Stimulated activated CD8-positive, alpha-beta memory T cell treated with anti-CD3 and anti-CD28 coated beads, Interleukin-15, amount 100 ng/mL, for 1 hour (primary cell): ENCODE measurements at places on chromosomes 1 and 21.

DNA sequence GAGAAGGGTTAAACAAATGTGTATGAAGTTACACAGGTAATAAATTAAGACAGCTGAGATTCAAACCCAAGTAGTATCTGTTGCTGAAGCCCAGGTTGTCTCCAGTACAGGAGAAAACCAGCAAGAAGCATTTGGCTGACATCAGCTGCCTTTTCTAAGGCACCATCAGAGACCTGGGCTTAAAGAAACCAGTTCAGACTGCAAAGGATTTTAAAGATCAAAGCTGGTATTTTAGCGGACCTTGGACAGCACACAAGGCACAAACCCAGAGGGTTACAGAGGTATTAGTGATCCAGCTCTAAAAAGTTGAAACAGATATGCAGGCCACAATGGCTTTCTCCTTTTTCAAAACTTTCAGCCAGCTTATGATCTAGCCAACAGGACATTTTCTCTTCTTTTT is 23.4 kb downstream of the BEND5 start:
- no peak for DNase-seq

DNA sequence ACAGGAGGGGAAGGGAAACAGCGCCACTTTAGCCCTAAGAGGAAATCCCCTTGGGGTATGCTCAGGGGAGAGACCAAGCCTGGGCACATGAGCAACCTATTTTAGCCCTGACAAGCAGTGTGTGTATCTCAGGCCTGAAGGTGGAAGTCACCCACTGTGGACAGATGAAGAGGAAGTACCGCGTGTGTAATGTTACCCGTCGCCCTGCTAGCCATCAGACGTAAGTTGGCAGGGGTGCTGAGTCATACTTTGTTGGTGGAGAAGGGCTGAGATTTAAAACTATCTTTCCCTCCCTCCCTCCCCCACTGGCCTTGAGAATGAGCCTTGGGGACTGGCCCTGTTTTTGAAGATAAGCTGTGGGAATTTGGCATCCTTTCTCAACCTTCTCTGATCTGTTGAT is 11.2 kb downstream of the AGO1 start:
- DNase-seq: no peak

DNA sequence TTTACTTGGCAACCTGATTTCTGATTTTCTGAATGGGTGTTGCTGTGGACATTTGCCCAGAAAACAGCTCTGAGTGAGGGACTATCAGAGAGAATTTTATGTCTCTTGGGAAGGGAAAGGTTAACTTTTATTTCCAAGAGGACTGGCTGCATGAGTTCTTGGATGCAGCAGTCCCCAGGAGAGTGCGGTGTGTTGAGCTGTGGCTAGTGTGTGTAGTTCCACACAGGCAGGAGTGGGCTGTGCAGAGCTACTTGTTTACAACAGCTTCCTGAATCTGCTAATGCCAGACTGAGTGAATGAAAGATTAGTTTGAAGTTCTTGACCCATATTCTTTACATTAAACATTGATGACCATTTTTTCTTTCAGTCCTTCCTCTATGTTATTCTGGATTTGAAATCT is 41.0 kb upstream of the APOBEC4 start:
- no peak for DNase-seq

DNA sequence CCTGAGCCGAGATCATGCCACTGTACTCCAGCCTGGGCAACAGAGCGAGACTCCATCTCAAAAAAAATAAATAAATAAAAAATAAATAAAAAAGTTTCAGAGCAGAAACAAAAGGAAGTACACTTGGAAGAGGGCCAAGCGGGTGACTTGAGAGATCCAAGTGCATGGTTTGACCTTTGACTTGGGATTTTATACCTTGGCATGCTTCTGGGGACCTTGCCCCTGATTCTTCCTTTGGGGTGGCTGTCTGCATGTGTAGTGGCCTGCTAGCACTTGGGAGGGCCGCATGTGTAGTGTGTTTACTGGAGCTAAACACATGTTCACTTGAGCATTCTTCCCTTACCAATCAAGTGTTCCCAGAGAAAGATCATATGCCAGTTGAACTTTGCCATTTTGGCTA is 114.0 kb downstream of the DTL start:
- DNase-seq: no peak

GRCh38 chr1:171257607-171258076 is 9.3 kb downstream of the FMO1 start:
- DNase-seq: no peak

DNA sequence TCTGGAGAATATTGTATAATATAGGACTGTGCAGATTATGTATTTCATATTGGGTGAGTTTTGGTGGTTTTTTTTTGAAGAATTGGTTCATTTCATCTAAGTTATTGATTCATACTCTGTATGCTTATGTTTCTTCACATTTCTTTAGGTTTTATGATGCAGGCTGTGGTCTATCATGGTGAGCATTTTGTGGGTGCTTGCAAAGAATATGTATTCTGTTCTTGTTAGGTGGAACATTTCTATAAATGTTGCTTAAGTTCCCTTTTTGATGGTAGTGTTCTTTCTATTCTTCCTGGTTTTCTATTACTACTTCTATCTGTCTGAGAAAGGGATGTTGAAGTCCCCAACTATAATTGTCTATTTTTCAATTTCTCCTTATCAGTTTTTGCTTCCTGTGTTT is 42.6 kb downstream of the PKN2 start:
- no peak for DNase-seq

DNA sequence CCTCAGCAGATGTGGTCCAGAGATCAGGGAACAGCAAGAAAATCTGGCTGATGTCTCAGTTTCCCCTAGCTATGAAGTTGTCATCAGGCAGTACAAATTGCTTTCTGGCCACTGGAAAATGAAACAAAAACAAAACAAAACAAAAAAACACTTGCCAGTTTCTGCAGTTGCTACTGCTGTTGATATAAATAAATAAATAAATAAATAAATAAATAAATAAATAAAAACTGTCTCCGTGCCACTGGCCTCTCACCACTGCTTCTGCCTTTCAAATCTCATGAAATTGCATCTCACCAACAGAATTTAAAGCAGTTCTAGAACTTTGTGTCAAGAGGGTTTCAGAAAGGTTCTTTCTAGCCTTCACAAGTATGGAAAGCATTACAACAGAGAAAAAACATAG is 62.9 kb downstream of the C1orf87 start:
- no peak for DNase-seq

- DNase-seq: no peak
Measured at GRCh38 chr1:36876990-36877389, 157.3 kb downstream of the GRIK3 start.

DNA sequence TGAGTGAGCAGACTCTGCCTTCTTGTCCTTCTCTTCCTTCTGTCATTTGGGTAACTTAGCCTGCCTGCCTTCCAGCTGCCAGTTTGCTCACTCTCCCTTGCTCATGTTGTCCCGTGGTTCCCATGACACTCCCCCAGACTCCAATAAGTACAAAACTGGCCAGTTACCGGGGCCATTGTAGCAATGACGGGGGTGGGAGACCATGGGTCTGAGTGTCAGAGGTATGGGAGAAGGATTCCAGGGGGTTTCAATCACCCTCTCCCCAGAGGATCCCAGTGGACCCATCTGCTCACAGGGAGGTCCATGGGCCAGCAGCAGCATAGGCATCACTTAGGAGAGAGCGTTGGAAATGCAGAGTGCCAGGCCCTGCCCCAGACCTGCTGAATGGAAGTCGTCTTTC is 51.3 kb downstream of the CAPN9 start:
- DNase-seq: no peak

DNA sequence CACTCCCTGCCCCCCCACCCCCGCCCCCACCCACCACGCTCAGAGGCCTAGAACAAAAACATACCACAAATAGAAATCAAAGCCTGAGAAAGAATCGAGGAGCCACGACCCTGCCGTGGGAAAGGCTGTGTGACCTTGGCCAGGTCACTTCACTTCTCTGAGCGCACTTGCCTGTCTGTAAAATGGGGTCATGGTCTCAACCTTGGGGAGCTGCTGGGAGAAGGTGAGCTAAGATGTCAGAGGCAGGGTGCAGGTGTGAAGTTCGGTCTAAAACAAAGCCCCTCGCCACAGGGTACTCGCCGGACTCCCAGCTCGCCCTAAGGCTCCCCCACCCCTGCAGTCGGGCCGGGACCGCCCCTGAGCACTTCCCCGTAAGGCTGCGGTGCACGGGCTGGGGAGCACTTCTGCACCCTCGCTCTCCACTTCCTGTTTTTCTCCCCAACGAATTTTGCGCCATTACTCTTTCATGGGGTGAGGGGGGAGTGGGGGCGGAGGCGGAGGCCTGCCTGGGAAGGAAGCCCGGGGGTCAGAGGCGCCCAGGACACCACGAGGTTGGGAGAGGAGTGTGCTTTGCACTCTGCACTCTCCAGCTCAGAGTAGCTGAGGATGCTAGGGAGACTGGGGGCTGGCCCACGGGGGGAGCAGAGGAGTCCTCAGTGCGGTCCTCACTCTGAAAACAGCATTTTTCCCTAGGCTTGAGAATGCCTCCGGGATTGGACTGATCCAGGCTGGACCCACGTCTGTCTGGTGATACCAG is 21.9 kb upstream of the PIK3CD start:
- no peak for DNase-seq

DNA sequence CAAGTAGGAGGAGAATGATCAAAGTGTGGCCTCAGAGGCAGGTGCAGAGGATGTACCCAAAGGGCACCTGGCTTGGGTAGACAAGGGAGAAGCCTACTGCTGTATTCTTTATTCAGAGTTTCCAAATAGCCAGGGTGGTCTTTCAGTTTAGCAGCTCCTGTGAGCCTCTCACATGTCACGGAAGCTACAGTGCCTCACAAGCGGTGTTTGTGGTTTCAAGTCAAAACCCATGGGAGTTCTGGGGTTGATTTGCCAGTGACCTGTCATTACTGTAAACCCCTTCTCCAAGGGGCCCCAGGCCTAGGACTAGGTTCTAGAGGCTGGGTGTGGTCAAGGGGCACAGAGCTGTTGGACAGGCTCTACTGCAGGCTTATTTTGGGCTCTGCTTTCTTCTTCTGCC is 10.2 kb upstream of the IL10 start:
- no peak for DNase-seq

DNA sequence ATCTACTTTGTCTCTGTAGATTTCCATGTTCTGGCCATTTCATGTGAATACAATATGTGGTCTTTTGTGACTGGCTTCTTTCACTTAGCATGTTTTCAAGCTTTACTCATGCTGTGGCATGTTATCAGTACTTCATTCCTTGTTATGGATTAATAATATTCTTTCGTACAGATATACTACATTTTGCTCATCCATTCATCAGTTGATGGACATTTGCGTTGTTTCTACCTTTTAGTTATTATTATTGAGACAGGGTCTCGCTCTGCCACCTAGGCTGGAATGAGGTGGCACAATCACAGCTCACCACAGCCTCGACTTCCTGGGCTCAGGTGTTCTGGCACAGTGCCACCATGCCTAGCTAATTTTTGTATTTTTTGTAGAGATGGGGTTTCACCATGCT is 21.4 kb downstream of the SFPQ start:
- no peak for DNase-seq

- no peak for DNase-seq
Measured at GRCh38 chr21:45169001-45169400, 94.6 kb downstream of the ADARB1 start.

GRCh38 chr1:106621853-106622252 is 434.6 kb upstream of the PRMT6 start:
- no peak for DNase-seq

GRCh38 chr1:15207829-15208429 is 39.1 kb upstream of the FHAD1 start:
- no peak for DNase-seq

- no peak for DNase-seq
Measured at GRCh38 chr21:27805696-27806095, 838.8 kb upstream of the ADAMTS5 start.

DNA sequence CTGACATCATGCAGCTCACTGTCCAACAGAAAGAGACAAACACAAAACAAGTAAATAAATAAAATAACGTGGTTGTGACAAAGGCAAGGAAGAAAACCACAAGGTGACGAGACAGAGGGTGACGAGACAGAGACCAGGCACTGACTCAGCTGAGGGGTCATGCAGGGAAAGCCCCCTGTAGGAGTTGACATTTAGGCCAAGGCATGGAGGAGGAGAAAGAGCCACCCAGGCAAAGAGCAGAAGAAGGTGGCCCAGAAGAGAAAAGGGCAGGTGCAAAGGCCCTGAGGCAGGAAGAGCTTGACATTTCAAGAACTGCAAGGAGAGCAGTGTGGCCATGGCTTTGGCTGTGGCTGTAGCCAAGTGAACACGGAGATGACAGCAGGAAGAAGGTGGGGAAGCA is 65.1 kb upstream of the ID3 start:
- DNase-seq: no peak

DNA sequence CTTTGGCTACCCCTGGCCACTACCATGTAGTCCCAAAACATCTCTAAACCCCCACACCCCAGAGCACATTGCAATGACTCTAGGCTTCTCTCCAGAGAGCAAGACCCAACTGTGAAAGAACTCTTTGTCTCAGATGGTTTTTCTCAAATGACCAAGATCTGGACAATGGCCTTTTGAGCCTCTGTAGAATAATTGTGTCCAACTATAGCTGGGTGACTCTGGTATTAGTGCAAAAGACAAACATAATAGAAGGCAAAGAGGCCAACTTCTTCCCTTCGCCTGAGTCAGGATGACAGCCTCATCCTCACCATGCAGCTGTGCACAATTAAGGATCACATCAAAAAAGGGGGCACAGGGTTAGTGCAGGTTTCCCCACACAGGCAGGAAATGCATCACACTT is 139.6 kb downstream of the BRINP2 start:
- no peak for DNase-seq

GRCh38 chr1:21205416-21205815 is 28.7 kb upstream of the EIF4G3 start:
- DNase-seq: no peak

DNA sequence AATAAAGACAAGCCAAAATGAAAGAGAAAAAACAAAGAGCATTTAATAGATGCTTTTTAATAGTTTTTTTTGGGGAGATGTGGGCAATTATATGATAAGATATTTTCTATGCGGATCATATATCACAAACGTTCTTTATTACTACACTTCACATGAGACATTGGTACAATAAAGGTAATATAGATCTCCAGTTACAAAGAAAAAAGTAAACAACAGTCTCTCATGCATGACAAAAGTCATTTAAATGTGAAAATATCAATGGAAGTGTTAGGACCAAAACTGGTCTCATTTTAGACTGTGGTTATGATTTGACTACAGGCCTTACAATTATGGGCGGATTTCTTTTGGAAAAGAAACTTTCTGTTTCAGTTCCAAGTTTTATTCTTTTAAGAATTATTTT is 687.0 kb downstream of the ADGRL2 start:
- no peak for DNase-seq

DNA sequence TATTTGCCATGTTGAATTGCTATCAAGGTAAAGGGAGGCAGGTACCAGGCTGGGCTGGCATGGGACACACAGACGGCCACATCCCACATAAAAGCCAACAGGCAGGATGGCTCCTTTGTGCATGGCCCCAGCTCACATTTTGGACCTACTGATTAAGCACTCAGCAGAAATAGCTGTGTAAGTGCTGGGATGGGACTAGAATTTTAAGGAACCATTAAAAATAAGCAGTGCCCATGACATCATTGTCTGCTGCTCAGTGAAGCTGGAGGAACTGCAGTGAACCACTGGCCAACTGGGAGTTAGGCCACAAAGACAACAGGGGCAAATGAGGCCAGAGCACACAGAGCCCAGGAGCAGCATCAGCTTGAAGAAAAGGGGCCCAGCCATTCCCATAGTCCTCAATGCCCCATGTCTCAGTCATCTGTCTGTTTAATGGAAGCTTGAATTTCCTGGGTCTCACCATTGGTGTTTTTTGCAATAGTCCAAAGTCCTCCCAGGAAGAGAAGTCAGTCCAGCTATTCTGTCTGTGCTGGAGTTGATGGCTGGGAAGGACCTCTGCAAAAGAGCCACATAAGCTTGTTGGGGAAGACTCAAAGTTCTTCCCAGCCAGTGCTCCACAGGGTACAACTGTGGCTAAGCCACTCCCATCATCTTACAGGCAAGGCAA is 45.3 kb upstream of the TNR start:
- no peak for DNase-seq

GRCh38 chr1:225652729-225653462 is at the start of gene ENAH:
ENAH (minus strand) TSS chr1:225653123; CDS start chr1:225652690, 433 bp downstream.
- DNase-seq: no peak
